Activated effector memory CD4-positive, alpha-beta T cell treated with anti-CD3 and anti-CD28 coated beads, Interleukin-2, amount 50 U/mL, for 16 hours (primary cell): ENCODE measurements at places on chromosomes 12 and 14.

DNA sequence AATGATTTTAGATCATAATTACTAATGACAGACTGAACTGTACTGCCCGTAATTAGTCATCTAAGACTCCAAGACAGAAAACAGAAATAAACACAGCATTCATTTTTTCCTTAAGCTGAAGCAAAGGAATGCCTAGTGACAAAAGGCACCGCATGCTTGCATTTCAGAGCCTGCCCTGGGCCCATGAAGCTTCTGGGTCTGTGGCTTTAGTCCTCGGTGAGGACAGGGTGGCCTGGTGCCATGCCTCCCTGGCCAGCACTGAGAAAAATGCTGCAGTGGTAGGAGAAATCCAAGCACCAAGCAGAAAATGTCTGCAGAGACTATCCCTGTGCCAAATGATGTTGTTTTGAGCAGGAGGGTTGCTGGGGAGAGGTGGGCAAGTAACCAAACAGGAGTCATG lies 171.6 kb downstream of the CALM1 start:
- no peak for DNase-seq

DNA sequence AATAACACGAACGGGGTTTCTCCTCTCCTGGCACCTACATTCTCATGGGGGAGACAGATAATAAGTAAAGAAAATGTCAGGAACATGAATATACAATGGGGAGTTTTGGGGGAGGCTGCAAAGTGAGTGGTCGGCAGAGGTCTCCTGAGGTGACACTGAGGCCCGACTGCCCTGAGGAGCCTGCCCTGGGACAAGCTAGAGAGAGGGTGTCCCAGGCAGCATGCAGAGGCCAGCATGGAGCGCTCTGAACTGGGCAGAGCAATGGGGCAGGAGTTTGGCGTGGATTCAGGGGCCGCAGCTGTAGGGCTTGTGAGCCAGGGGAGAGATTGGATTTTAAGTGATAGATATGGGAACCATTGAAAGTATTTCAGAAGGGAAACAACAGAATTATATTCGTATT lies 320.5 kb downstream of the CACNA1C start:
- DNase-seq, result peak; percentile 46

- no peak for DNase-seq
Measured at GRCh38 chr12:126171937-126172559, 1106.8 kb downstream of the AACS start.

GRCh38 chr12:89486264-89486663 lies 38.3 kb downstream of the GALNT4 start:
- no peak for DNase-seq
